NCI-H510A (cell line): ENCODE measurements at places on chromosomes 2 and 18.

GRCh38 chr2:75710577-75711253 is at the start of gene GCFC2:
TSS of gene GCFC2 (minus strand) at chr2:75710915. CDS start at chr2:75710855, 60 bp downstream.
- DNase-seq: peak; percentile 91

GRCh38 chr2:174062934-174063333 is 97.8 kb upstream of the SP3 start:
- no peak for DNase-seq

DNA sequence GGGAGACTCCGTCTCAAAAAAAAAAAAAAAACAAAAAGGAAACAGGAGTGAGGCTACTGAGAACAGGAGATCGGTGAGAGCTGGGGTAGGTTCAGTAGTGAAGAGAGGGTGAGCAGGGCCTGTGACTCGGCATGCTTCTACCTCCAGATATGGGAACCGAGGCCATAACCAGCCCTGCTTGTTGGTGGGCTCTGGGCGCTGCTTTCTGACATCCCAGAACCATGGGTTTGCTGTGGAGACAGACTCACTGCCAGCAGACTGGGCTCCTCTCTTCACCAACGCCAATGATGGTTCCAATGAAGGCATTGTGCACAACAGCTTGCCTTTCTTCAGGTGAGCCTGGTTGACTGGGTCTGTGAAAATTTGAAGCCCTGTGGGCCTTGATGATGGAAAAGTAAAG is 6.2 kb downstream of the CAD start:
- no peak for DNase-seq

- no peak for DNase-seq
Observed at GRCh38 chr18:44819944-44820510, 139.3 kb downstream of the SETBP1 start.

GRCh38 chr18:23135550-23136325 is 453 bp downstream of the CABLES1 start:
- DNase-seq: no peak

GRCh38 chr2:127169066-127169660 is 50.9 kb downstream of the CYP27C1 start:
- DNase-seq: no peak

DNA sequence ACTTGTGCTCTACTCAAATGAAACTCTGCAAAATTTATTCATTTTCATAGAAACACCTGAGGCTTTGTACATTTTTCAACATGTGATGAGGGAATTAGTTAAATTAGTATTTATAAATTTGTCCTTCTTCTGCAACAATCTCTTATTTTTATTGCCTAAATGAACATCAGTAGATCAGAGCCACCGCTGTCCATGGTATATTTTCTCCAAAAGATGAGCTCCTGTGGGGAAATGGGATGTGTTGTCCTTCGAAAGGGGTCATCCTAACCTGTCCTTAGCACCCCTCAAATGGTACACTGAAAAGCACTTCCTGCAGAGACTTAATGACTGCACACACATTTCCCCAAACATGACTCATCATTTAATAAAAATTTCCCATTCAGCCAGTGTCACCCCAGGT is 714.6 kb downstream of the MBD2 start:
- no peak for DNase-seq

DNA sequence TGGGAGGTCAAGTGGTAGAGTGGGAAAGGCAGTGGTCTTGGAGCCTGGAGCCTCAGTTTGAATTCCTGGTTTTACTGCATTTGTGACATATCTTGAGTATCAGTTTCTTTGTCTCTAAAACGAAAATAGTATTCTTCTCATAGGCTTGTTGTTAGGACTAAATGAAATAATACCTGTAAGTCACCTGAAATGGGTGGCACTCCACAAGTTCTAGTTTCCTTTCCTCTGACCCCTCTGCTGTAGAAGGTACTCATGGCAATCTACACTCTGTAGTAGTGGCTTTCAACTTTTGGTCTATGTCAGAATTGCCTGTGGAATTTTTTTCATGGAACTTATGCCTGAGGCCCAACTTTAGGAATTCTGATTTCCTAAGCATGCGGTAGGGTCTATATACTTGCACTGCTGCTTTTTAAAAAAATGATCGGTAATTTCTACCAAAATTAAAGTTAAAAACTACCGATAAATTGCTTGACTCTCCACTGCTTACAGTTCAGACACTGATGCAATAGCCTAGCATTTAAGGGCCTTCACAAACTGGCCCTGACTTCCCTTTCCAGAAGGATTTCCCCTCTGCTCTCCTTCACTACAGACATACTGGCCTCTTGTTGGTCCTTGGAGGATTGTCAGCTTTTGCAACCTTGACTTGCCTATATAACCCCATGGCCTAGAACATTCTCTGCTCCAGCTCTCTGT is 47.2 kb downstream of the PLEK start:
- no peak for DNase-seq

- DNase-seq: no peak
Observed at GRCh38 chr2:216742411-216742810, 47.1 kb upstream of the IGFBP5 start.

GRCh38 chr2:232321156-232321816 is 57.3 kb upstream of the ALPP start:
- DNase-seq: no peak

GRCh38 chr2:19360966-19361321 is 2.5 kb upstream of the OSR1 start:
- DNase-seq: no peak

DNA sequence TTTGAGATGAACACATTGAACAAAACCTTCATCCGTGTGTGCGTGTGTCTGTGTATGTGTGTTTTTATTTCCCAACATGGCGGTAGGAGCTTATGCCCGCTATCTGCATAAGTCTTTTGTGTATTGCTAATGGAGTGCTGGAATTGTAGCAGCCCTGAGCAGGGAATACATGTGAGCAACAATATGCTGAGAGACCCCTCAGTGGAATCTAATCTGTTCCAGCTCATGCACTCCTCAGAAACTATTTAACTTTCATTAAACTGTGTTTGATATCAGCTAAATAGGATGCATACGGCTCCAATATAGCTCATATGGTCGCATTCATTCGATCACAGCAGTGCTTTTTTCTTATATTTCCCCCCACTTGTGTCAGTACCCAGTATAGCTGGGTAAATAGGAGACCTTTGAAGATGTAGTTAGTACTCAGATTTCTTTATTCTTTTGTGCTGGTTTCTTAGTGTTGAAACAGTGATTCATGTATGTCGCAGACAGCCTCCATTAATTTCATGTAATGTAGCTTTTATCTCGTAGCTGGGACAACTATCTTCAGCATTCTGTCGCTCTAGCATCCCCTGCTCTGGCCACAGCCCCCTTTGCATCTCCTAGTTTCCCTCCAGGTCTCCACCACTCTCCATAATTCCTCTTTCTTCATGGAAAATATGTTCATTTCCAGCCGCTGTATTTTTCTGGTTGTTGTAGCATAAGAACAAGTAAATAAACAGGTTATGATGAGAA is 891.2 kb downstream of the BCL11A start:
- DNase-seq: no peak

DNA sequence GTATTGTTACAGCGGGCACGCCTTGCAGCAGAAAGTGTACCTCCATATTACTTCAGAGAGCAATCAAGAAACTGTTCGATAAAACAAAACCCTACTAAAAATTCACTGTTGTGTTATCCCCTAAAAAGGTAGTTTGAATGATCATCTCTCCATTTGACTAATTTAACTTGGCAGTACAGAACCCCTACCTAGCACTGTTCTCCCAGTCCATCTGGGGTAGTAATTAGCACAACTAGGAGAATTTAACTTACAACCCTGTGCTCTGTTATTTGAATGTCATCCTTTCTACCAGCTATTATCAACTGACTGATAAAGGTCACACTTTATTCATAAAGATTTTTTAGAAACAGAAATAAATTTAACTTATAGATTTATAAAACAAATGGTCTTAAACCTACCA is 121.2 kb downstream of the EPB41L3 start:
- no peak for DNase-seq

GRCh38 chr2:229090225-229090624 is 180.9 kb downstream of the PID1 start:
- DNase-seq: no peak

GRCh38 chr2:12804091-12804856 is 87.5 kb downstream of the TRIB2 start:
- DNase-seq: no peak

DNA sequence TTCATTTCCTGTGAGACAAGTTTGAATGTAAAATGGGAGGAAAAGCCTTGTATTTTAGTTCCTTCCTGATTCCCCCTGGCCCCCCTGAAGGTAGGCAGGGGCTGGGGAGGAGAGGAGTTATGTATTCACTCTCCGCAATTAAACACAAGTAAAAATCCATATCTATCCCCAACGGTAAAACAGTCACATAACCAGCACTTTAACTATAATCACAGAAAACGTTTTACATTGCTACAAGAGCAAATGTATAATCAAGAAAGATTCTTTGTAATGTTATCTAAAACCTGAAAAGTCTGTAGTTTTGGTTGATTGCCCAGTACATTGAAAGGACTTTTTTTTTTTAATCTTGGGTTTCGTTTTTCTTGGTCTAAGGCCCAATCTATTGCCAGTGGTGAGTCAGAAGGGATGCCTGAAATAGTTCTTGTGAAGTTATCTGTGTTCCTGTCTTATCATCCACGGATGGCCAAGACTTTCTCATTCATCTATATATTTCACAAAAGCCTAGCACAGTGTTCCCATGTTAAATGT is 34.5 kb upstream of the CCNYL1 start:
- DNase-seq: no peak

GRCh38 chr18:1994471-1994870 is 576.8 kb downstream of the METTL4 start:
- DNase-seq: no peak

DNA sequence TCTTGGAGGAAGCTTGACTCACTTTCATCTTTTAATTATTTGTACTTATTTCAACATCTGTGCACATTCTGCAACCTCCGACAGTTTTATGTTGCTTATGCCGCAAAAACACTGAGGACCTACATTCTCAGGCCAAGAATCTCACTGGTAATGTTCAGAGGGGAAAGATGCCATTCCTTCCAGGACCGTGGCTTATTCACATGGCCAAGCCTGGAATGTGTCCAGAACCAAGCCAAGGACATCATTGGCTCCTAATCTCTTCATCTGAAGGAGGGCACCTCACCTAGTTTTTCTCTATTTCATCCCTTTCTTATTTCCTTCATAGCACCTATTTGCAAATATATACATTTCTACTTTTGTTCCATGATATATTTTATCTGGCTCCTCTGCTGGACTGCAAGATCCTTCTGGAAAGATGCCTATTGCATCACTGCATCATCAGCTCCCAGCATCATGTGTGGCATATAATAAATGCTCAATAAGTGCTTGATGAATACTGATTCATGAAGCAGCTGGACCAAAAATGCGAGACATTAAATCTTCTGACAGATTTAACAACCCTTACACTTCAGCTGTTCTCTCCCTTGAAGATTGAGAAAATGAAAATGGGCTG is 377.1 kb downstream of the TNS1 start:
- no peak for DNase-seq

GRCh38 chr2:25419678-25420242 is 78.0 kb upstream of the DNMT3A start:
- no peak for DNase-seq
